ENCODE measurements at places on chromosomes 1 and 21.

- DNase-seq, result no peak
Measured at GRCh38 chr1:55888685-55889317, 673.6 kb upstream of the USP24 start.

- no peak for DNase-seq
Measured at GRCh38 chr1:36238433-36238832, 14.2 kb downstream of the THRAP3 start.

GRCh38 chr1:220367833-220368232 lies 95.6 kb upstream of the RAB3GAP2 start:
- no peak for DNase-seq

GRCh38 chr1:215397106-215397505 lies 170.0 kb upstream of the KCTD3 start:
- DNase-seq, result no peak

- DNase-seq, result no peak
Measured at GRCh38 chr1:44874155-44874554, 31.1 kb upstream of the PTCH2 start.
